ENCODE measurements at places on chromosomes 5 and 9. TPM values are rescaled to one million over a fixed set of nuclear protein-coding genes. Genes with fewer than 3 reads are reported as not detected.

GRCh38 chr9:70589571-70590314 is 175.3 kb upstream of the KLF9 start:
- H3K4me1 ChIP-seq: no peaks in the 10 kb centered on the region
- no peak for DNase-seq
- H3K36me3 ChIP-seq: no peaks in the 10 kb centered on the region
- no peak overlapping the region for H3K27ac ChIP-seq
- no peak overlapping the region for H3K4me3 ChIP-seq

- H3K27ac ChIP-seq: no peak overlapping the region
- H3K4me3 ChIP-seq: no peak overlapping the region
- H3K4me1 ChIP-seq: no peaks in the 10 kb centered on the region
- no peaks in the 10 kb centered on the region for H3K36me3 ChIP-seq
- peaks cover 15% of the 10 kb centered on the region for H3K27me3 ChIP-seq
Measured at GRCh38 chr9:79774356-79774755, 202.6 kb downstream of the TLE4 start.

DNA sequence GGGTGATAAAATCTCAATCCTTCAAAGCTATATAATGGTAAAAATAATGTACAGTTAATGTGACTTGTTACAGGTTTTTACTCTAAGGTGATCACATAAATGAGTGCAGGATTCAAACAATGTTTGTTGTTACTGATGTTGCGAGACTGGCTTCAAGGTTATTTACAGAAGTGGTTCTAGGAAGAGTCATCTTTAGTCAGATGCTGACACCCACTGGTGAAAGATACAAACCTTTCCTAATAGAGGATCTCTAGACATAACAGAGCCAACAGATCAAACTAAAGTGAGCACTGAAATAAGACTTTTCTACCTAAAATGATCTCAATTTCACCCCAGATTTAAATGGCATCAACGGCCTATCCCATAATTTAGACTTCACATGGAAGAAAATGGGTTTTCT is 20.2 kb downstream of the ARSB start:
- H3K27me3 ChIP-seq: no peaks in the 10 kb centered on the region
- peaks cover 29% of the 10 kb centered on the region for H3K36me3 ChIP-seq
- H3K27ac ChIP-seq: no peak overlapping the region
- DNase-seq: no peak

DNA sequence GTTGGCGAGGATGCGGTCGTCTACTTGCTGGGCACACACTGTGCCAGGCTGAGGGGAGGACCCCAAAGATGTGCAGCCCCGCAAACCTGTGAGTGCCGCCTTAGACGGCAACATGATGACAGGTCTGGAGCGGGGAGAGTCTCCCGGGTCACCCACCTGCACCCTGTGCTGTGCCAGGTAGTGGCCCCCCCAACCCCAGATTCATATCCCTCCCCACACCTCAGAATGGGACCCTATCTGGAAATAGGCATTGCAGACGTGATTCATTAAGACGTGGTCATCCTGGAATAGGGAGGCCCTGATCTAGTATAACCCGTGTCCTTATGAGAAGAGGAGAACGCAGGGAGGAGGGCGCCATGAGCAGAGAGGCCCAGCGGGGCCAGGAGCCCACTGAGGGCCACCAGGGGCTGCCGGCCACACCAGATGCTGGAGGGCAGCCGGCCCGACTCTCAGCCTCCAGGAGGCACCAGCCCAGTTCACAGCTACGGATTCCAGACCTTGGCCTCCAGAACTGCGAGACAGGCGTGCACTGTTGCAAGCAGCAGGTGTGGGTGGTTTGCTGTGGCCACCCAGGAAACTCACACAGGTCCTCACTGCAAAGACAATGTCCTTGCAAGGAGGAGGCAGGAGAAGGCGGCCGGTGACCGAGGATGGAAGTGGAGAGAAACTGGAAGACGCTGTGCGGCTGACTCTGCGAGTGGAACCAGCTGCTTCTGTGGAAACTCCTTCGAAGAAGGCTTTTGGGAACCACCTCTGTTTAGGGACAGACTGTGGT is 131.9 kb upstream of the LPCAT1 start:
- no peak overlapping the region for H3K27ac ChIP-seq
- H3K36me3 ChIP-seq: no peaks in the 10 kb centered on the region
- no peak for DNase-seq
- H3K4me1 ChIP-seq: peaks cover 2% of the 10 kb centered on the region
- no peak overlapping the region for H3K4me3 ChIP-seq

- H3K36me3 ChIP-seq: no peaks in the 10 kb centered on the region
- no peak for DNase-seq
- no peaks in the 10 kb centered on the region for H3K27me3 ChIP-seq
- H3K4me1 ChIP-seq: no peaks in the 10 kb centered on the region
Measured at GRCh38 chr5:9903801-9904200, 273.6 kb upstream of the TAS2R1 start.

GRCh38 chr5:28215091-28215490 is 1176.7 kb upstream of the CDH9 start:
- DNase-seq: no peak
- H3K4me3 ChIP-seq: no peak overlapping the region
- no peaks in the 10 kb centered on the region for H3K4me1 ChIP-seq
- no peaks in the 10 kb centered on the region for H3K36me3 ChIP-seq
- no peak overlapping the region for H3K27ac ChIP-seq

DNA sequence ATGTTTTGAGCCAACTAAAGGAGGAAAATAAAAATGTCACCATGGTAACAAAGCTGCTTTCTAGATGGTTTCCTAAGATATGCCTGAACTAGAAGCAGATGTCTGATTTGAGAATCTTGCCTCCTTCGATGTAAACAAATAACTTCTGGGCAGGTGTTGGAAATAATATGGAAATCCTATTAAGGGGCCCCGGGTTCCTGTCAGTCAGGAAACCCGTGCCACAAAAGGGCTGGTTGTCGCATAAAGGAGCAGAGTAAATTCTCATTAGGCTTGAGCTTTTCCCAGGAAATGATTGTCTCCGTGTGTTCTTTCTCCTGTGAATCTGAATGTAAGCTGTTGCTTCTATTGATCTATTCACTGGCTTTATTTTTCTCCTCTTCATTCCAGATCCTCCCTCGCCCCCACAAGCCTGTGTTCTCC is 90.8 kb downstream of the TLE4 start:
- no peak overlapping the region for H3K27ac ChIP-seq
- no peaks in the 10 kb centered on the region for H3K27me3 ChIP-seq
- peaks cover 5% of the 10 kb centered on the region for H3K36me3 ChIP-seq
- no peak for DNase-seq

DNA sequence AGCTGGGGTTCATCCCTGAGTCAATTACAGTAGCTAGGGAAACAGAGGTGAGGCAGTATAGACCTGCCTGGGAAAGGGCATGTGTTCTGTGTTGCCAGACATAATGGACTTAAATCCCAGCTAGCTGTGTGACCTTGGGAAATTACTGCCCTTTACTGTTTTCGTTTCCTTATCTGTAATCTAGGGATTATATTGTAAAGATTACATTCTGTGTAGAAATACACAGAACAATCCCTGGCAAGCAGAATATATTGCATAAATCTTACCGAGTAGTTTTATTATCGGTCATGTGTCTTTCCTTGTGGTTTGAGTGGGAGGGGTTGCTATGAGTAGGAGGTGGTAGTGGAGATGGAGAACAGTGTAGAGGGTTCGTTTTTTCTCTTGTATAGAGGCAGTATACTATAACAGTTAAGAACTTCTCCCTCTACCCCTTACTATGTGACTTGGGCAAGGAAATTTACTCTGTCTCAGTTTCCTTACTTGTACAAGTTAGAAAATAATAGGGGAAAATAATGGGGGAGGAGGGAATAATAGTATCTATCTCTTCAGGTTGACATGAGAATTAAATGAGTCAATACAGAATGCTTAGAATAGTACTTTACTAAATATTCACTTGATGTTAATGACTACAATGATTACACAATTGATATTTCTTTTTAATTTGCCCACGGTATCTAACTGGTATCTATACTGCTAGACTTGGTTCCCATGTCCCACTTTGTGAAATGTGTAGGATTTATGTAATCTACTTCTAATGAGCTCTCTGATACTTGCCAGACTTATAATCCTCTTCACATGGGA is 7.1 kb upstream of the DMXL1 start:
- H3K27ac ChIP-seq: peak overlapping the region; percentile 4
- H3K4me1 ChIP-seq: peaks cover 14% of the 10 kb centered on the region
- H3K4me3 ChIP-seq: no peak overlapping the region

DNA sequence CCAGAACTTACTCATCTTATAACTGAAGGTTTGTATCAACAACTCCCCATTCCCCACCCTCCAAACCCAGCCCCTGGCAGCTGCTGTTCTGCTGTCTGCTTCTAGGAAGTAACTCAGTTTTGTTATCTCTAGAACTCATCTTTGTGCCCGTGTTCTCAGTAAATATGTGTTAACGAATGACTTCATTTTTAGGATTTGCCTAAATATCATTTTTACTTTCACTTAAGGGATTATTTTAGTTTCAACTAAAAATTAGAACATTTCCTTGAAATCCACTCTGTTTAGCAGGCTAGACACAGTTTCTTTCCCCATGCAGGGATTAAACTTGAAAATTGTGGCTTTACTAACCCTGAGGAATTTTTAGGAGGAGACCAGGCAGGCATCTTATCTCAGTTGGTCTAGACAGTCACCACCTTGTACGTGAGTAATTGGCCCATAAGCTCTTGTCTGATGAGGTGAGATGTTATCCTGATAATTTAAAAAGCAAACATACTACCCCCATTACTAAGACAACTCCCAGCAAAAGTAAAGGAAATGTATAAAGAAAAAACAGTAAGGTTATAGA is 68.2 kb upstream of the TNFAIP8 start:
- peaks cover 41% of the 10 kb centered on the region for H3K36me3 ChIP-seq
- DNase-seq: peak; percentile 47
- H3K4me3 ChIP-seq: peak overlapping the region; percentile 77
- H3K4me1 ChIP-seq: peaks cover 91% of the 10 kb centered on the region
- no peaks in the 10 kb centered on the region for H3K27me3 ChIP-seq

GRCh38 chr9:134829356-134829937 is 51.2 kb upstream of the FCN2 start:
- H3K27me3 ChIP-seq: no peaks in the 10 kb centered on the region
- no peak overlapping the region for H3K27ac ChIP-seq
- H3K4me3 ChIP-seq: no peak overlapping the region
- no peaks in the 10 kb centered on the region for H3K36me3 ChIP-seq
- H3K4me1 ChIP-seq: no peaks in the 10 kb centered on the region

GRCh38 chr5:44312374-44312773 is 76.8 kb downstream of the FGF10 start:
- H3K36me3 ChIP-seq: no peaks in the 10 kb centered on the region
- no peaks in the 10 kb centered on the region for H3K27me3 ChIP-seq
- DNase-seq: no peak

GRCh38 chr5:76942581-76942980 is 10.3 kb upstream of the CRHBP start:
- no peaks in the 10 kb centered on the region for H3K36me3 ChIP-seq
- H3K27me3 ChIP-seq: peaks cover 33% of the 10 kb centered on the region
- no peak overlapping the region for H3K4me3 ChIP-seq
- no peak overlapping the region for H3K27ac ChIP-seq
- no peak for DNase-seq
- H3K4me1 ChIP-seq: peaks cover 4% of the 10 kb centered on the region

DNA sequence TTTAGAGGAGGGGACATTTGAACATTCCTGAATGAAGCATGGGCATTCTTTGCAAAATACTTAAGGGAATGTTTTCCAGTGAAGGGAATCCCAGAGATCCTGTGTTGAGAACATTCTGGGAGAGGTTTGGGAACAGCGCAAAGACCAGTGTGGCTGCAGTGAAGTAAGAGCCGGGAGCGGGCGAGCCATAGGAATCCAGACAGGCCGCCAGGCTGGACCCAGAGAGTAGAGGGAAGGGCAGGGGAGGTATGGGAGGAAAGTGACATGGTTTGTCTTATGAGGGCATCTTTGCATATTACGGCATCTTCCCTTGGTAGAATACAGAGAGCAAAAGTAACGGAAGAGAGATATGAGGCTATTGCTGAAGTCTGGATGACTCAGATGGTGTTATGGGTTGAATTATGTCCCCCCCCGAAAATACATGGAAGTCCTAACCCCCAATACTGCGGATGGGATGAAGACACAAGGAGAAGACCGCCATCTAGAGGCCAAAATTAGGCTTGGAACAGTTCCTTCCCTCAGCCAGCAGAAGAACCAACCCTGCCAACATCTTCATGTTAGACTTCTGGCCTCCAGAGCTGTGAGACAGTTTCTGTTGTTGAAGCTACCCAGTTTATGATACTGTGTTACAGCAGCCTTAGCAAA is 268.2 kb downstream of the MAST4 start:
- no peak overlapping the region for H3K4me3 ChIP-seq
- H3K27ac ChIP-seq: no peak overlapping the region

GRCh38 chr5:178797101-178797521 is 62.6 kb upstream of the ZNF354B start:
- no peaks in the 10 kb centered on the region for H3K36me3 ChIP-seq
- H3K27me3 ChIP-seq: no peaks in the 10 kb centered on the region
- no peak overlapping the region for H3K27ac ChIP-seq
- no peak for DNase-seq
- H3K4me3 ChIP-seq: no peak overlapping the region
- no peaks in the 10 kb centered on the region for H3K4me1 ChIP-seq

GRCh38 chr9:111852291-111852690 is 44.3 kb upstream of the UGCG start:
- no peaks in the 10 kb centered on the region for H3K36me3 ChIP-seq
- H3K4me1 ChIP-seq: no peaks in the 10 kb centered on the region
- peaks cover 6% of the 10 kb centered on the region for H3K27me3 ChIP-seq
- no peak overlapping the region for H3K4me3 ChIP-seq

GRCh38 chr5:51242456-51242855 is 140.8 kb upstream of the ISL1 start:
- no peaks in the 10 kb centered on the region for H3K4me1 ChIP-seq
- H3K4me3 ChIP-seq: no peak overlapping the region
- no peaks in the 10 kb centered on the region for H3K27me3 ChIP-seq
- no peak overlapping the region for H3K27ac ChIP-seq
- no peak for DNase-seq

- no peak for DNase-seq
- no peak overlapping the region for H3K4me3 ChIP-seq
- H3K27me3 ChIP-seq: peaks cover 5% of the 10 kb centered on the region
Measured at GRCh38 chr5:136143312-136143711, 10.7 kb downstream of the SMAD5 start.

GRCh38 chr5:138230981-138231589 is 18.0 kb upstream of the CDC23 start:
- peaks cover 18% of the 10 kb centered on the region for H3K27me3 ChIP-seq
- H3K36me3 ChIP-seq: no peaks in the 10 kb centered on the region
- DNase-seq: no peak
- no peak overlapping the region for H3K27ac ChIP-seq

PTPDC1 gene
- 7.2 TPM for total RNA-seq

C9orf50 gene
- not detected for total RNA-seq

NIPAL4 gene
- 2.1 TPM for total RNA-seq

OBP2B gene
- total RNA-seq: not detected

PCDHA10 gene
- not detected for total RNA-seq

PLAC8L1 gene
- total RNA-seq: 0.74 TPM

GRXCR2 gene
- total RNA-seq: not detected

TUSC1 gene
- total RNA-seq: 0.48 TPM

CTNND2 gene
- total RNA-seq: not detected

LCN1 gene
- not detected for total RNA-seq

POLR3G gene
- total RNA-seq: 18.6 TPM

All from activated T-helper 2 cell treated with anti-CD3 and anti-CD28 coated beads, Interferon-gamma antibody, Interleukin-2, Interleukin-4, amounts not matched to agents 10 μg/mL and 5 μg/mL and 100 μg/mL, durations not matched to agents 14 hours and 24 hours and 36 hours (primary cell).